ENCODE measurements at places on chromosomes 11 and 22.

DNA sequence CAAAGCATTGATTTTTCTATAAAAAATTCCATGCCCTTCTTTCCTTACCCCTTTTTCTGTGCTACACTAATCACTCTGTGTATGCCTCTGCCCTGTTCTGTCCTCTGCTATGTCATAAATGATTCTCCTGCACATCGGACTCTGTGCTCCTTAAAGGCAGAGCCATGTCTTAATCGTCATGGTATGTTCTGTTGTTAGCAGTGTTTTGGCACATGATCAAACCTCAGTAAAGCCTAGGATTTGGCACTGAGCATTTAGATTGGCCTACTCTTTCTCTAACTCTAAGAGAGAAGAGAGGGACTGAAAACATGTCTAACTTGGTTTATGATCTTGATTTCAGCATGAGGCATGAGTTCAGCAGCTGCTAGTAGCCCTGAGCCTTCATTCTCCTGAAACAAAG, 266.9 kb downstream of the AASDHPPT start:
- no peak for DNase-seq

DNA sequence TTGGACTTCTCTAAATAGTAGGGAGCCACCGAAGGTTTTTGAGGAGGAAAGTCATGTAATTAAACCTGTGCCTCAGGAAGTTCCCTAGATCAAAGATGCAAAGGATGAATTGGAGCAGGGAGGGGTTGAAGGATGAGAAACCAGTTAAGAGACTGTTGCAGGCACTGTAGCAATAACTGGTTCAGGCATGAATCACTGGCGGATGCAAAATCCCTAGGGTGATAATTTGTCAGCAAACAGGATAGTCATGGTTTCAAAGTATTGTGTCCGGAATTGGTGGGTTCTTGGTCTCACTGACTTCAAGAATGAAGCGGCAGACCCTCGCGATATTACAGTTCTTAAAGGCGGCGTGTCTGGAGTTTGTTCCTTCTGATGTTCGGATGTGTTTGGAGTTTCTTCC, 19.9 kb downstream of the TRIOBP start:
- no peak for DNase-seq

GRCh38 chr11:18105086-18105801, 638 bp downstream of the SAAL1 start:
- DNase-seq, result no peak

DNA sequence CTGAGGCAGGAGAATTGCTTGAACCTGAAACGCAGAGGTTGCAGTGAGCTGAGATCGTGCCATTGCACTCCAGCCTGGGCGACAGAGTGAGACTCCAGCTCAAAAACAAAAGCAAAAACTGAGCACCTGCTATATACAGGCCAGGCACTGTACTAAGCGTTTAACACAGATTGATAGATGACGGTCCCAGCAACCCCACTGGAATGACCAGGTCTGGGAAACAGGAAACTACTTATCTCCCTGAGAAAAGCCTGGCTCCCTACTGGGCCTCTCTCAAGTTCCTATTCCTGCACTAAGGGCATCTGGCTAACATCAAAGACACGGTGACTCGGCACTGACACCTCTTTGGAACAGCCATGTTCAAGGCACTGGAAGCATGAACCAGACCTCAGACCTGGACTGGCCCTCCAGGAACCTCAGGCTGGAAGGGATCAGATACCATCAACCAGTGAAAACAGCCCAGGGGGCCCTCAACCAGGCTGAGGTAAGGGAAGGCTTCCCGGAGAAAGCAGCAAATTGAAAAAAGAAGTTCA, 16.6 kb downstream of the ARAP1 start:
- peak; percentile 7 for DNase-seq

- DNase-seq, result no peak
Measured at GRCh38 chr11:95295382-95296149, 64.6 kb upstream of the SESN3 start.

- DNase-seq, result no peak
Measured at GRCh38 chr11:2276280-2277007, 6.1 kb upstream of the ASCL2 start.

GRCh38 chr11:96335388-96335787, 7.6 kb downstream of the MAML2 start:
- DNase-seq, result no peak

DNA sequence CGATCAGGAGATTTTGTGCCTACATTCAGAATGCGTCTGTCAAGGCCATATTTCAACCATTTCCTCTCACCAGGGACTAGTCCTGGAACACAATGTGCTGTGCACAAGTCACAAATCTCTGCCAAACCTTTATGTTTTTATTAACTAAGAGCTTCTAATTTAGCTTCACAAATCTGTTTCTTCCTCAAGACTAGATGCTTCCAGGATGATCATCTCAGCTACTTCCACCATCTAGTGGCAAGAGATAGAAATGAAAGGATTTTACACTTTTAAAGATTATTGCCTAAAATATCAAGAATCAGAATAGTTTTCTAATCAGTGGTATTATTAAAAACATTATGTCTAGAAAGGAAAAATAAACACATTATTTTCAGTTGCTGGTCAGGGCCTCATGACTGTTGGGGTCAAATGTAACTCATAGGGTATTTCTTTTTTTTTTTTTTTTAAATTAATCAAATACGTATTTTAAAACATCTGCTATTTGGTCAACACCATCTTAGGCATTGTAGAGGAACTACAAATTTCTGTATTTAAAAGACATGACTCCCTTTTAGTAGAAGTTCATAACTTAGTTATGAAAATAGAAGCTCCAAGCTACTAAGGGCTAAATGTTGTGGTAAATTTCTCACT, 1102.6 kb downstream of the DLG2 start:
- DNase-seq, result no peak

GRCh38 chr11:15969281-15969680, 387.1 kb downstream of the SOX6 start:
- DNase-seq, result peak; percentile 69

GRCh38 chr22:21666786-21667185, 974 bp downstream of the PPIL2 start:
- DNase-seq, result no peak

DNA sequence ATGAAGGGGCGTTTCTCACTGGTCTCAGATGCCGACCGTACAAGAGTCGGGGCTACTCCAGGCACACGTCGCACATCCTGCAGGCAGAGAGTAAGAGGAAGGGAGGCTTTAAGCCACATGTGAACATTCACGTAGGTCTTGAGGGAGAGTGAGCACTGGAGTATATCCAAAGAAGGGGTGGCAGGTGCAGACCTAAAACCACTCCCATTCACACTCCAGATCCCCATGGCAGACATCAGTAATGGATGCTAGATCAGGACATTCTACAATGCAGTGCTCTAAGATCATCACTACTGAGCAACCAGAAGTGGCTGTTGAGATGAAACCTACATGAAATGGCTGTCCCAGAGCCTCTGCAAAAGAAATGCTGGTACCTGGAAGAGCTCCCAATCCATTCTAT, 39.0 kb downstream of the WT1 start:
- DNase-seq, result no peak

Measured in psoas muscle (tissue), 8 donors.